IMR-90 (cell line): ENCODE measurements at places on chromosomes 1 and 21. TPM values are rescaled to one million over a fixed set of nuclear protein-coding genes. Genes with fewer than 3 reads are reported as not detected.

TNFRSF18 gene
- 0.18 TPM in 1 of 2 replicates, not detected in the other for total RNA-seq

ABCA4 gene
- under 0.01 TPM in 2 replicates for total RNA-seq

LRRN2 gene
- total RNA-seq, result not detected in 2 replicates

NT5C1A gene
- total RNA-seq, result not detected in 2 replicates

LRRC38 gene
- not detected in 2 replicates for total RNA-seq

ANGPTL1 gene
- under 0.01 TPM in 1 of 2 replicates, not detected in the other for total RNA-seq

LCE6A gene
- total RNA-seq, result not detected in 2 replicates

RPE65 gene
- total RNA-seq, result under 0.01 TPM in 1 of 2 replicates, not detected in the other

GRCh38 chr1:112308716-112309115, 87.3 kb upstream of the CTTNBP2NL start:
- DNase-seq, result no peak

GRCh38 chr1:10502206-10502605, 27.5 kb downstream of the PEX14 start:
- DNase-seq, result no peak

GRCh38 chr1:53349369-53349835, 21.5 kb upstream of the LRP8 start:
- no peak for DNase-seq

DNA sequence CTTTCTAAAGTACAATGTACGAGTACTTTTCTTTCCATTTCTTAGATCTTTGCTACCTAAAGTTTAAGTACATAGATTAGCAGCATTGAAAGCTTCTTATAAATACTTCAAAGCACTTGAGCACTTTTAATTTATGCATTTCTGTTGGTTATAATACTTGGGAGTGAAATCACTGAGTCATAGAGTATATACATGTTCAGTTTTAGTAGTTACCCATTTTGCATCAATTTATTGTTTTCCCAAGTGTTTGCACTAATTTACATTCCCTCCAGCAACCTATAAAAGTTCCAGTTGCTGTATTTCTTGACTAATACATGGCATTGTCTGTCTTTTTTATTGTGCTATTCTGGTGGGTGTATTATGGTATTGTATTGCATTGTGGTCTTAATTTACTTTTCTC, 20.3 kb downstream of the PRKAA2 start:
- no peak for DNase-seq

DNA sequence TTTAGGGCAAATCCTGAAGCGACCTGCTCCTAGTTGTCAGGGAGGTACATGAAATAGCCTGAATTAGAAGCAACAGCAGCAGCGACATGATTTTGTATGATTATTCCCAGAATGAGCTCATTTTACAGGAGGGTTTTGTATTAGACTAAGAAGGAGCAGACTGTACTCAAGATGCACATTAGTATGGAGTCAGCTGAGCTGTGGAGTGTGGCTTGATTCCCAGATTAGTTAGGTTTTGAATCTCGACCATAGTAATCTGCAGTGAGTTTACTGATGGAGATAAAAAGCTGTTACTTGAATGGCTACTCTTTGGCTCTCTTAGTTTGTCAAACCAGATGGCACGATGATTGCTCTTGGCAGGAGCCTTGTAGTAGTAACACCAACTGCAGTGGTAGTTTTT, 143.1 kb downstream of the PHTF1 start:
- peak; percentile 30 for DNase-seq

GRCh38 chr1:175591083-175591743, 152.2 kb downstream of the TNR start:
- DNase-seq, result no peak

GRCh38 chr21:32957545-32957944, 68.2 kb upstream of the OLIG2 start:
- DNase-seq, result no peak

GRCh38 chr1:44581205-44581604, 93.1 kb downstream of the TMEM53 start:
- DNase-seq, result no peak

DNA sequence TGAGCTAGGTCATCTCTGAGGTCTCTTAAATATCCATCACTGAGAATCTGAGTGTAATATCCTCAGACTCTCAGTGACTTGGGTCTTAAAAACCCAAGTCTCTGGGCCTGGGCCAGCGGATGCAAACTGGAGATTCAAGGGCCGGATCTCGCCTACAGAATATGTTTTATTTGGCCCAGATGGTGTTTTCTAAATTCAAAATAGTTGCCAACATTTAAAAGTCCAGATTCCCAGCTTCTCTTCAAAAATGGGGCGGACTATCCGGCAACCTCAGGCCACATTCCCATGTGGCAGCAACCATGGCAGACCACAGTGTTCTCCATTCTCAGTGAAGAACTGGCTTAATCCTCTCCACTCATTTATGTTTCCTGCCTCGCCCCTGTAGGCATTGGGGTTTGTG, 12.7 kb upstream of the HEYL start:
- no peak for DNase-seq

DNA sequence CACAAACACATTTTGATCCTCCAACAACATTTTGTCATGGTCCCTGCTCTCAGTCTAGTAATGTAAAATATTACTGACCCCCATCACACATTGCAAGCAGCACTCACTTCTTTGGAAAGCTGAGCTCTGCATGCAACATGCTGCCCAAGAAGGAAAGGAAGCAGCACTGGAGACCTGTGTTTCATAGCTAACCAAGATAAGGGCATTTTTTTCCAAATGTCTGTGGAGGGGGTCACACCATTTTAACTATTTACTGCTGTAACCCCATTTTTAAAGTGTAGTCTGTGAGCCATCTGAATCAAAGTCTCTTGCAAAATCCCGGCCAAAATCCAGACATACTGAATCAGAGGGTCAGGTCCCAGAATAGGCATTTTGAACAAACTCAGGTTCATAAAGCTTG, 4.5 kb upstream of the RASSF5 start:
- DNase-seq, result peak; percentile 35

DNA sequence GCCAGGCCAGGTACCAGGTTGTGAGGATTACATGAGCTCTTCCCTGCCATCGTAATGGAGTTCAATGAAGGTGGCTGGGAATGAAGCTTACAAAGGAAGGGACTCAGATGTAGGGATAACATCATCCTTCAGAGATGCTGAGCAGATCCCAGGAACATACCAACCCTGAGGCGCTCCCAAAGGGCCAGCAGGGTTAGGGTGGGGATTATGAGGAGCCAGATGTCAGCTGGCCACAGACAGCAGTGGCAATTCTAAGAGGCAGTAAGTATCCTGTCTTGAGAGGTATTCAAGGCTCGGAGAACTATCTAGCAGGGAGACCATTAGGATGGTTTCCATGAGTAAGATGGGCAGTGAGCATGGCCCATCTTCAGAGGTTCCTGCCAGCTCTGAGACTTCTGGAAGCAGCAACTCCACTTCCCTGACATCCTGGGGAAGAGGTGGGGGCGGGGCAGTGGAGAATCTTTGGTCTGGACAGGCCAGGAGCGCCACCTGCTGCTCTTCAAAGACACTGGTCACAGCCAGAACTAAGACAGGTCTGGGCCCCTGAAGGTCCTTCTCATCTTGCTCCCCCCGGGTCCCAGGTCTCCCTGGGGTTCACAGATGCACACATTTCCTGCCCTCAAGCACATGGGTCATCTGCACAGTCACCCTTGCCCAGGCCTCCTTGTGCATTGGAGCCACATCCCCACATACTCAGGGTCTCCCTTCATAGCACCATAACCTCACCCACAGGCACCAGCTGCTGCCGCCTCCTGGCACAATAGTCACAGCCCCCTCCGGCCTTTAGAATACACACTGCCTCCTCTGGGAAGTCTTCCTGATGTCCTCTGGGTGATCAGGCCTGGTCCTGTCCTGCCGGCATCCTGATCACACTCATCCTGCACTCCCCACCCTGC, 2.7 kb upstream of the SDC3 start:
- peak; percentile 78 for DNase-seq

DNA sequence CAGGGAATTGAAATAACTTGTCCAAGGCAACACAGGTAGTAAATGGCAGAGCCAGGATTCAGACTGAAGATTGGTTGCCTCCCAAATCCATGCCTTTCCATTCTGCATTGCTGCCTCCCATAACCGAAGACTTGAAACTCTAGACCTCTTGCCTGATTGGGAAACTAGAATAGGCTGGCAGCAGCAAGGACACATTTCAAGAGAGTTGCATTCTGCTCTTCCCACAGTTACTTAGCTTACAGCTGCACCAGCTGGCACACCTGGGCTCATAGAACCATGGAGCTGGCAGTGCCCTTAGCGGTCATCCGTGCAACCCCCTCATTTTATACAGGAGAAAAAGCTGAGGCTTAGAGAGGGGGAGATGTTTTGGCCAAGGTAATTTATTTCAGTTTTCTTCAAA, 8.0 kb downstream of the TRNAU1AP start:
- no peak for DNase-seq

- no peak for DNase-seq
Measured at GRCh38 chr1:228765168-228765946, 30.1 kb downstream of the RHOU start.

GRCh38 chr21:45104560-45104959, 30.2 kb downstream of the ADARB1 start:
- DNase-seq, result no peak

- peak; percentile 43 for DNase-seq
Measured at GRCh38 chr1:192506741-192507155, 68.8 kb upstream of the RGS1 start.

GRCh38 chr1:78153092-78153736, 107.4 kb downstream of the GIPC2 start:
- DNase-seq, result no peak

DNA sequence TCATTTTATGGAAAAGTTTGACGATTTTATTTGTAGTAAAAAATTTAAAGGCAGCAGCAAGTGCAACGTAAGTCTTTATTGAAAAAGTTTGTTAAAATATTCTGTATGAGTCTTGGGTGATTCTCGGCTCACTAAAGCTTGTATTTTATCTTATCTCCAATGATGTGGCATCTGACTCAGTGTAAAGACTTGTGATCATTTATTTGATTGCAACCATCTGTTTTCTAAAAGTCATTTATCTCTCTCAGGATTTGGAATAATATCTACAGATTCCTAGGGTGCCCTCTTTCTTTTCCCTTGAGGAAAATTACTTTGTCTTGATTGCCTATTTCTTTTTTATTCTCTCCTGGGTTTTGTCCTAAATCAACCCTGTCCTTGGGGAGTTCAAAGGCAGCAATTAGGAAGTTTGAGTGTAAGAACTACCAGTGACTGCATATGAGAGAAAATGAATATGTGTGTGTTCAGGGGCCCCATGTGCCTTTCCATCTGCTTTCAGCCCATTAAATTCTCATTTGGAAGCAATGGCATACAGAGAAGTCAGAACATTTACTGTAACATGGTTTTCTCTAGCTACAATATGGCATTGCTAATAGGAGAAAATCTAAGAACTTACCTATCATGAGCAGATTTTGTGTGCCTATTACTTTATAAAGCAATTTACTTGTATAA, 575.0 kb upstream of the CHRM3 start:
- DNase-seq, result no peak

GRCh38 chr1:231885209-231885854, 258.7 kb downstream of the DISC1 start:
- DNase-seq, result peak; percentile 79
